ENCODE measurements at places on chromosomes 7 and 10.

DNA sequence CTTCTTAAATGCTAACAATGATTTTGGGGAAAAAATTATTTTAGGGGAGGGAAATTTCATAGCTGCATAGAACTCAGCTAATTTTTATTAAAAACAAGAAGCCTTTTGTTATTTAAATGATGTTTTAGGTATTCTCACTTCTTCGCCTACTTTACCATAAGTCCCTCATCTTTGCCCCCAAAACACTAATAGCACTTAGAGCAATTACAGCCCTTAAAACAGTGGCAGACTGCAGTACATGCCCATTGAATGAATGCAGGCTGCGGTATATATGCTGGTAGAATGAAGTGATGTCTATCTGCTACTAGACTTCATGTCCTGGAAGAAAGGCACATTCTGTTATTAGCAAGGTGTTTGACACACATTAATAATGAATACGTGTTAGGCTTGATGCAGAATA, 2.9 kb upstream of the SPAG6 start:
- DNase-seq, result no peak

DNA sequence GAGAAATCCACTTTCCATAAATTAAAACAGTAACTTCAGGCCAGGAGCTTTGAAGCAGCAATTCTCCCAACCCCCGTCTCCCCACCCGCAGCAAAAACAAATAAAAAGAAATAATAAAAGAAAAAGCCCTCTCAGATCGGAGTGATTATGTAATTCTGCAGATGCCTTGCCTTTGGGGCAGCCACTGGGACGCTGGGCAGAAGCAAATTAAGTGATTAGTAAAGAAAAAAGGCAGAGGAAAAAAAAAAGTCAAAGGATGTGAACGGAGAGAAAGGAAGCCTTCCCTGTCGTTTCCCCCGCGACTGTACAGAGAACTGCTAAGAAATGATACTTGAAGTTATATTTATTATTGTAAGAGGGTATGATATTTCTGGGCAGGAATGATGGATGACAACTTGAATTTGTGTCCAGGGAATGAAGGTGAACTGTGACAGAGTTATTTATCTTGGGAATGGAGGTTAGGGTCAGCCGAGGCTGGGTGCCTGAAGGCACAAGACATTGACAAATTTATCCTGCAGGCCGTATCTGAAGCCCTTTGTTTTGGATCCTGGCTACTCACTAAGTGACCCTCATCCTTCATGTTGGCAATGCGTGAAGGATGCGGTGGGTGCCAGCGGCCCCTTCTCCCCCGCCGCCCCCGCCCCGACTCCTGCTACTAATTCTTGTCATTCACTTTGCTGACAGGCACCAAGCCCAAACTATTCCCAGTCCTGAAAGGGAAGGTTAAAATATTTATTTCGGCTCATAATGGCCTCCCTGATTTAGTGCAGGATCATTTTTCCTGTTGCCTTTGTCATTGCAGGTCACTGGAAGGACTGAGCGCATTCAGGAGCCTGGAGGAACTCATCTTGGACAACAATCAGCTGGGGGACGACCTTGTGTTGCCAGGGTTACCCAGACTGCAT, 604.0 kb downstream of the LRMDA start:
- DNase-seq, result no peak

DNA sequence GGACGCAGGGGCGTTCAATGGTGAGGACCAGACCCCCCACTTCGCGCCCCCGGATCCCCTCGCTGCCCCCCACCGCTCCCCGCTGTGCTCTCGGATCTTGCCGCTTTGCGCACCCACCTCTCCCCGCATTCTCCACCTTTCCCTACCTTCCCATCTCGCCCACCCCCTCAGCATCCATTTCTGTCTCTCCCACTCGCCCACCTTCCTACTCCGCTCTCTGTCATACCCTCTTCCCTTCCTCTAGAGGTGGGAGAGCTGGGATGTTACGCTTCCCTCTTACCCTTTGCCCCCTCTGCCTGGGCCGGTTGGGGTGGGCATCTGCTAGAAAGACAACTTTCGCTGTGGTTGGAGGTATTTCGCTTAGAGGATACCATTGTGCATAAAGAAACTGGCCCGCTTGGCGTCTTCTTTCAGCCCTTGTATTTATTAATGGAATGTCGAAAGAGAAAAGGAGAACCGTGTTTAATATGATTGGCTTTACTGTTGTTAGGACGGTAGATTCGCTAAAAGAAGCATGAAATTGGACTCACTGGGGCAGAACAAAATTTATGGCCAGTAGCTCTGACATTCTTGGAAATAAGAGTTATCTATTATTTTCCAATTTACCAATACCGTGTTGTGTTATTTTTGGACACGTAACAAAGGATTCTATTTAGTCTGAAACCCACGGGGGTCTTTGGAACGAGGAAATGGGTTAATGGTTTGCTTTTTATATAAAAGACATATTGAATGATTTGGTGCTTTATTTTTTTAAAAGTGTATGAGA, 873 bp downstream of the PRKAR2B start:
- DNase-seq, result no peak

DNA sequence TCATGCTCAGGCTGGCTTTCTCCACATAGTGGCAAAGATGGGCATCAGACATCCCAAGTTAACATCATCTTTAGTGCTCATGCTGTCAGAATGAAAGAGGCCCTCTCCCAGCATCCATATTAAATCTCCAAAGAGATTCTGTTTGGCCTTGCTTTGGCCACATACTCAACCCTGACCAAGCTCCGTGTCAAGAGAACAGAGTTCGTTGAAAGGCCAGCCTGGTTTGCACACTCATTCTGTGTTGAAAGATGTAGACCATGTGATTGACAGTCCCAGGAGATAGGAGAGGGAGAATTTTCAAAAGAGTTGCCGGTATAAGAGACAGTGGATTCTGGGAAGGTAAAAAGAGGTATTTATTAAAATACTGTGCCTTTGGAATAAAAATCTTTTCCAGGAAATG, 19.7 kb downstream of the MET start:
- no peak for DNase-seq

DNA sequence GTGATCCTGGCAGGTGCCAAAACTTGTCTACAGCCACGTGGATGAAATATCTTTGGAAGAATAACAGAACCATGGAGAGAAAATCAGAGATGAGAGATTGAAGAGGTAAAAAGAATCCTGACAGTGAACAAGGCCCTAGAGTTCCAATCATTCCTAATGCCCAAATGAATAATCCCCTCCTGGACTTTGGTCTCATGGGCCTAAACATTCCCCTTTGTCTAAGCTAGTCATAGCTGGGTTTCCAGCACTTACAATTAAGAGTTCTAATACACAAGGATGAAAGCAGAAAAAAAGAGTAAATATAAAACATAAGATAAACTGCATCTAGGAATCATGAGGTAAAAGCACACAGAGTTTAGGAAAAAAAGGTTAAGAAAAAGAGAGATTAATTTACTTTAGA, 40.2 kb downstream of the ARHGAP12 start:
- DNase-seq, result no peak

- DNase-seq, result no peak
Measured at GRCh38 chr10:115762029-115762428, 511.0 kb downstream of the GFRA1 start.

- DNase-seq, result no peak
Measured at GRCh38 chr7:71535616-71536015, 403.7 kb downstream of the GALNT17 start.

DNA sequence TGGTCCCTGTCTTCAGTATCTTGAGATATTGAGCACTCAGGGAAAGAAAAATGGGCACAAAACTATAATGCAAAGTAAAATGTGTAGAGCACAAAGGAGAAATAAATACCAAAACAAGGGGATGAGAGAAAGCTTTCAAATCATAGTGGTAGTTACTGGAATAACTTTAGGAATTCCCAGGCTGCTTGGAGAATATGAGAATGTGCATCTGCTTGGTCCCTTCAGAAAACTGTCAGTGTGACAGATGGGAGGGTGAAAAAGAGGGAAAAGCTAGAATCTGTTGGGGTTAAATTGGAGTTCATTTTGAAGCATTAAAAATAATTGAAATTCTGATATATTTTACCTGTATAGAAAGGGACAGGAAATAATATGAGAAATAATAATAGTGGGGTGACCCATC, 15.3 kb downstream of the ST7 start:
- no peak for DNase-seq

DNA sequence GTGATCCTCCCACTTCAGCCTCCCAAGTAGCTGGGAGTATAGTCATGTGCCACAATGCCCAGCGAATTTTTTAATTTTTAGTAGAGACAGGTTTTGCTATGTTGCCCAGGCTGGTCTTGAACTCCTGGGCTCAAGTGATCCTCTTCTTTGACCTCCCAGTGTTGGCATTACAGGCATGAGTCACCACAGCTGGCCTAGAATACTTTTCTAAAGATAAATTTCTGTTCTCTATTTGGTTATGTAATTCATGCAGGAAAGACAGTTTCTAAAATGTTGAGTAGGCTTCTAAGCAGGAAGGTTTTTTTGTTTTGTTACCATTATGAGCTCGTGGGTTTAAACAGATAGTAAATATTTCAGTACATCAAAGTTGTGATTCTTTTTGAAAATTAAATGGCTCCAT, 5.0 kb downstream of the RBAK start:
- no peak for DNase-seq

DNA sequence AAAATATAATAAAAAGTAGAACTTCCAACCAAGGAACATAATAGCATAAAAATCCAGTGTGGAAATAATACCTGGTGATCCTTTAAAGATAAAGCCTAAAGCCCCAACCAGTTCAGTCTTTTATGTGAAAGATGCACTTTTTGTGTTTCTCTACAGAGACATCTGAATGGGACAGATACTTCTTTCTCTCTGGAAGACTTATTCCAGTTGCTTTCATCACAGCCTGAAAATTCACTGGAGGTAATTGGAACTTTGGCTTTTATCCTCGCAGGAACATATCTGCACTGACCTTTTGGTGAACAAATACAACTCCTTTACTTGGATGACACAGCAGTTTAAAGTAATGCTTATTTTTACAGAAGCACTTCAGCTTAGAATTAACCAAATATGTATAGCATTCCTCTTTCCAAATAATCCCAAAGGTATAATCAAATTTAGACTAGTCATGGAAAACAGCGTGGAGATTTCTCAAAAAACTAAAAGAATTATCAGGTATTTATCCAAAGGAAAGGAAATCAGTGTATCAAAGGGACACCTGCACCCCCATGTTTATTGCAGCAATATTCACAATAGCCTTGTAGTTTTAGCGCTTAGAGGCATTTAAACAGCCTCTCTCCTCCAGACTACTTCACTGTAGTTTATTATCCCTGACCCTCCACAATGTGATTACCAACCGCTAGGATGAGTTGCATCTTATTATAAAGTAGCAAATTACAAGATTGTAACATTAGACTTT, 16.8 kb downstream of the HNRNPA2B1 start:
- no peak for DNase-seq

- DNase-seq, result no peak
Measured at GRCh38 chr10:12741360-12741804, 260.1 kb downstream of the CCDC3 start.

DNA sequence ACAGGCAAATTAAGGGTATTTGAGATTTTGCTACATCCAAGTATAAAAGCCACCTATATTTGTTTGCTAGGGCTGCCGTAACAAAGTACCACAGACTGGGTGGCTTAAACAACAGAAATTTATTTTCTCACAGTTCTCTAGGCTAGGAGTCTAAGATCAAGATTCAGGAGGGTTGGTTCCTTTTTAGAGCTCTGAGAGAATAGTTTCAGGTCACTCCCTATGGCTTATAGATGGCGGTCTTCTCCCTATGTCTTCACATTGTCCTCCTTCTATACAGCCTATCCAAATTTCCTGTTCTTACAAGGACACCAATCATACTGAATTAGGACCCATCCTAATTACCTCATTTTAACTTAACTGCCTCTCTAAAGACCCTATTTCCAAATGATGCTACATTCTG, 11.2 kb downstream of the HYCC1 start:
- no peak for DNase-seq

GRCh38 chr10:114749510-114749909, 72.1 kb upstream of the FHIP2A start:
- no peak for DNase-seq

DNA sequence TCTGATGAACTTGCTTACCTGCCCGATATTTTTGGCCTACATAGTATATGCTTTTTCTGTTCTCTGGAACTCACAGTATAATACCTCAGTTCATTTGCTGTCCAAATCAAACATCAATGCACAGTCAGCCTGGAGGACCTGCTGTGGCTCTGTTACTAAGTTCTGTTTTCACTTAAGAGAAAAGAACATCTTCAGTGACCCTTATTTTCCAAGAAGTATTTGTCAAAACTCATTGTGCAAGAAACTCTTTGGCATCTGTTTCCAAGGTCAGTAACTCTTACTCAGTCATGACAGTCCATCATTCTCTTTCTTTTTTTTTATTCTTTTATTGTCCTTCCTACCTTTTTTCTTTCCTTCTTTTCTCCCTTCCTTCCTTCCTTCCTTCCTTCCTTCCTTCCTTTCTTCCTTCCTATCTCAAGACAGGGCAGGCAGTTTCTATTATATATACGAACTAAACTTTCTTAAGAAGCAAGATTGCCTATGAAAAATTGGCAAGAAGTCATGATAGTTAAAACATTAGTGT, 37.8 kb upstream of the SEM1 start:
- no peak for DNase-seq
